ENCODE measurements at places on chromosomes 7 and 10. TPM values are rescaled to one million over a fixed set of nuclear protein-coding genes. Genes with fewer than 3 reads are reported as not detected.

DNA sequence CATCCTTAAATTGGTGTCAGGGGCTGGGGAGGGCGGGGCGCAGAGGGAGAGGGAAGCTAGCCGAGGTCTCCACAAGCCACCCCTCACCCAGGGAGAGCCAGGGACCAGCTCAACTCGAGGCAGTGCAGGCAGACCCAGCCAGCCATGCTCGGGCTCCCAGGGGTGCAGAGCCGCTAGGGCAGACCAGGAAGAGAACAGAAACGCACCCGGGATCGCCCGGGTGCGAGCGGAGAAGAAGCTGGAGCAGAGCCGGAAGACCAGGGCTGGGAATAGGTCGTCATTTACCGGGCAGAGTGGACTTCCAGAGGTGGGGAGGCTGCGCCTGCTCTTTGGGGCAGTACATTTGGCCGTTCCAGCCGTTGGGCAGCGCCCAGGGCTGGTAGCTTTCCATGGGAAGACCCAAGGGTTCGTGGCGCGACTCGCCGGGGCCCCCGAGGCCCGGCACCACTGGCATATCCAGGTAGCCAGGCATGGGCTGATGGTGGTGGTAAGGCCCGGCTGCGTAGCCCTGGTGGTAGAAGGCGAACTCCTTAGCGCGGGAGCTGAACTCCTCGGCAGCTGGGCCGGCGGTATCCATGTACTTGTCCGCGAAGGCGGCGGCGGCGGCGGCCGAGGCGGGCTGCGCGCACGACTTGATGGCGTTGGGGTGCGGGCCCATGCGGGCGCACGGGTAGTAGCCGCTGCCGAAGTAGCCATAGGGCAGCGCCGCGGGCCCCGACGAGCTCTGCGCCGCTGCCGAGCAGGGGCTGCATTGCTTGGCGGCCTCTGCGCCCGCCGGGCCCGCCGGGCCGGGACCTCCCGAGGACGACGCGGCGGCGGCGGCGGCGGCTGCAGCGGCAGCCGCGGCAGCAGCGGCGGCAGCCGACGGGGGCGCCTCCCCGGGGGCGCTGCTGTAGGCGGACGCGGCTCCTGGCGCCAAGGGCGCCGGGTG is 755 bp downstream of the HOXA13 start:
- no peak for DNase-seq

DNA sequence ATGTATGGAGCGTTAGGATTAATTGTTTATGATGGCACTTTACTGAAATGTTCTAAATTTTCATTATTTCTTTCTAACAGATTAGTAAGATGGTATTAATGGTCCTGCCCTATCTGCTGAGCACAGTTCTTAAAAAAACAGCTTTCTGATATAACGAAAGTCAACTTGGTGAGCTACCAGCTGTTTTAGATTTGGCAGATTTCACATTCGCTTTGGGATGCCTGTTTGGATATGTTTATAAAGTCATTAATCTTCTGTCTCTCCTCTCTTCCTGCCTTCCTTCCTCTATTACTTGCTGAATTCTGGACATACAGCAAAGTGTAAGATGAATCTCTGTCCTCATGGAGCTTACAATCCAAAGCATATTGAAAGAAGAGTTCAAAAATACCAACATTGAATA is 396.8 kb upstream of the LRGUK start:
- no peak for DNase-seq

- DNase-seq, result peak; percentile 54
Observed at GRCh38 chr7:111210996-111211395, 120.1 kb downstream of the LRRN3 start.

GRCh38 chr10:31520986-31521831 is 202.2 kb downstream of the ZEB1 start:
- no peak for DNase-seq

The ASB10 gene
- not detected for total RNA-seq

All from astrocyte (in vitro differentiated cells and primary cell).